ENCODE measurements at places on chromosomes 5 and 9. TPM values are rescaled to one million over a fixed set of nuclear protein-coding genes. Genes with fewer than 3 reads are reported as not detected.

Gene FBN2
- 24.6 TPM for total RNA-seq

Gene LCN2
- not detected for total RNA-seq

Gene VLDLR
- total RNA-seq = 12.2 TPM

Gene SLCO6A1
- not detected for total RNA-seq

Gene WNK2
- 0.13 TPM for total RNA-seq

Gene TMC1
- not detected for total RNA-seq

Gene IL7R
- 2.8 TPM for total RNA-seq

Gene ANKRD31
- total RNA-seq = not detected

Gene NUTM2F
- not detected for total RNA-seq

Gene FAM120A
- 78.7 TPM for total RNA-seq

Gene PCDHB2
- 0.76 TPM for total RNA-seq

Gene SLC22A4
- 1.1 TPM for total RNA-seq

Gene NEUROG1
- not detected for total RNA-seq

Gene FOXD4L6
- not detected for total RNA-seq

Gene NRARP
- 0.38 TPM for total RNA-seq

Gene PLPP7
- 4.4 TPM for total RNA-seq
